Aorta (tissue), 5 donors: ENCODE measurements at places on chromosomes 2 and 18.

- no peak for DNase-seq
Measured at GRCh38 chr2:101733257-101733993, 35.9 kb downstream of the MAP4K4 start.

GRCh38 chr2:202135091-202135874 lies 62.2 kb downstream of the KIAA2012 start:
- peak; percentile 92 for DNase-seq

DNA sequence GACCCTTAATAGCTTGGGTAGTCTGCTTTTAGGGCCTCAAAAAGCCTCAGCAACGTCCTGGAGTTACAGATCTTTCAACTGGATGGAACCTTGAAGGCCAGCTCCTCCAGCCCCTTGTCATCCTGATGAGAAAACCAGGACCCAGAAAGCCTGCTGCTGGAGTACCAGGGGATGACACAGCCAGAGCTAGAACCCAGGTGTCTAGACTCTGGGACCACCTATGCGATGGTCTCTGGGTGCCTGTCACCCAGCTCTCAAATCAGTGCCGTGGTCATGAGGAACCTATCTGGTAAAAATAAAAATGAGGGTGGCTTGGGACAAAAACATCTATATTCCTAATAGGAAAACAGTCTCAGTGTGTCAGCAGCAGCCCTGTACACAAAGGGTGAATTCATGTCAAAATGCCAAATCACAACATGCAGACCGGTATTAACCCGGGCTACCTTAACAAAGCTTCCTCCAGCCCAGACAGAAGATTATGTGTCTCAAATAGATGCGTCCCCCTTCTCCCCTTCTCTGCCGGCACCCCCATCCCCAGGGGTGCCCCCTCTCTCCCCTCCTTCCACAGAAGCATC lies 28.5 kb downstream of the SMAD7 start:
- DNase-seq: no peak

DNA sequence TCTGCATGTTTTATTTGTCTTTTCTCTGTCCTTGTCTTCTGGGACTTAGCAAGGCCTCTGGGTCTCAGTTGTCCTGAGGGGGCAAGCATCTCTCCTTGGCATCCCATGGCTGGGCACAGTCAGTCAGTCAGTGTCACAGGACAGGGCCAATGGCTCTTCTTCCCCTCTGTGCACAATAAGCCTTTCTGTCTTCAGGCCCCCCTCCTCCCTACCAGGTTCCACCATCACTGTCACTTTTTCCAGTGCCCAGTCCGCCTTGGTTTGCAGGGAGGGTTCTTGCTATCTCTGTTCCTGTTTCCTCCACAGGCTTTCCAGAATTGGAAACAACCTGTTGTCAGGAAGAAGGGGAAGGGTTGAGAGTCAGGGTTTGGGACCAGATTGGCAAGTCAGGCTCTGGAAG lies 1.7 kb upstream of the VAMP5 start:
- no peak for DNase-seq

GRCh38 chr2:146278881-146279280 lies 1565.9 kb upstream of the ACVR2A start:
- DNase-seq: no peak

GRCh38 chr2:146221826-146222225 lies 1623.0 kb upstream of the ACVR2A start:
- no peak for DNase-seq

DNA sequence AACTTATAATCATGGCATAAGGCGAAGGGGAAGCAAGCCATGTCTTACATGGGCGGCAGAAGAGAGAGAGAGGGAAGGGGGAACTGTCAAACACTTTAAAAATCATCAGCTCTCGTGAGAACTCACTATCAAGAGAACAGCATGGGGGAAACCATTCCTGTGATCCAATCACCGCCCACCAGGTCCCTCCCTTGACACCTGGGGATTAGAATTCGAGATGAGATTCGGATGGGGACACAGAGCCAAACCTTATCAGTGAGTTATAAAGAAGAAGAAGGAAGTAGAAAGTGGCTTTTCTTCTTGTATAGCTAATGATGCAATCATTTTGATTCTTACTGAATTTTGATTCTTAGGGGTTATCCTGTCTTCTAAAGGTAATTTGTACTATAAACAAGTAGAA lies 51.4 kb downstream of the SMCHD1 start:
- DNase-seq: no peak

DNA sequence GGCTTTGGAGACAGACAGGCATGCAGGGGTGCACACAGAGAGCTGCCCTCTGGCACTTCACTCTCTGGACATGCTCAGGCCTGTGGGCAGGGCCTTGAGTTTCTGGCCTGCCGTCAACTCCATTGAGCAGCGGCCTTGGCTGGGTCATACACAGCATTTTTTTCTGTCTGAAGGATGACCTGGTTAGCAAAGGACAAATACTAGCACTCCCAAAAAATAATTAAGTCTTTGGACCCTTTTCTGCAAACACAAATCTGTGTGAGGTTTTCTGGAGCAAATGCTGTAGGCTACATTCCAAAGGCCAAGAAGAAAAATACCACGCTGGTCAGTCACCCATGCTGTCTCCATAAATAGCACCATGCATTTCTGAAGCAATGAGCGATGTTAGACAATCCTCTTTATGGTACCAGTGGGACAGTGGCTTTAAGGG lies 124.7 kb upstream of the CTAGE1 start:
- DNase-seq: peak; percentile 79

DNA sequence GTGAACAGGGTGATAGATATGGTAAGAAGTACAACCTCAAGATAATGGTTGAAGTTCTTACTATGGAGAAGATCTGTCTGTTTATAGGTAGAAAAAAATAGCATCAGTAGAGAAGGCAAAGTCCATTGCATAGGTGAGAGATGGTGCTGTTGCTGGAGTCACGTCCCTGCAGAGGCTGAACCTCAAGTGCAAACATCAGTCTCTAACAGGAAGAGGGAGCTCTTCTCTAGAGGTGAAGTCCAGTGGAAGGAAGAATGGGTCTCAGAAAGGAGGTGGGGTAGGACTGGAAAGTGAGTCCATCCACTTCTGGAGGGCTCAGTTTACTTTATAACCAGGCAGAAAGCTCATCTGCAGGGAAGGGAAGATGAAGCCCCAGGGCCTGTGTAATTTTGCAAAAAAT lies 337.7 kb downstream of the MEIS1 start:
- DNase-seq: no peak

DNA sequence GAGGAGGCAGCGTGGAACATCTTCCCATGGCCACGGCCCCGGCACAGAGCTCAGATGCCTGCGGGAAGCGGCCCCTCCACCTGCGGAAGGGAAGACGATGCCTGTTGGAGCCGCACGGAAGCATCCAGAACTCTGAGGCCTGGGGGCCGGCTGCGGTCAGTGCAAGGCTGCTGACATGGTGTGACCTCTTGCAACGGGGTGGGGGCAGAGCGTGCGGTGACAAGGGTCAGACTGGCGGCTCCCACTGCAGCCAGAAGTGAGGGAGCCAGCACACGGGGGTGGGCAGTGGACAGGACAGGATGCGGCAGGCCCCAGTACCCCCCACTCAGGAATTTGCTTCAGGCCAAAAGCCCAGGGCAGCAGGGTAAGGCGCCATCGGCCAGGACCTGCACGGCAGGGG lies 48.8 kb downstream of the SLC66A2 start:
- DNase-seq: no peak
